CD4-positive, alpha-beta T cell (primary cell): ENCODE measurements at places on chromosomes 5 and 9. TPM values are rescaled to one million over a fixed set of nuclear protein-coding genes. Genes with fewer than 3 reads are reported as not detected.

GRCh38 chr9:135992486-135993408, 31.6 kb upstream of the UBAC1 start:
- H3K27ac ChIP-seq: peak overlapping the region; percentile 50
- peak; percentile 35 for DNase-seq
- peaks cover 48% of the 10 kb centered on the region for H3K4me1 ChIP-seq
- H3K36me3 ChIP-seq: no peaks in the 10 kb centered on the region

GRCh38 chr9:89442501-89442978, 55.4 kb downstream of the SEMA4D start:
- DNase-seq: no peak
- peaks cover 99% of the 10 kb centered on the region for H3K4me1 ChIP-seq
- peaks cover 66% of the 10 kb centered on the region for H3K36me3 ChIP-seq
- H3K4me3 ChIP-seq: no peak overlapping the region

DNA sequence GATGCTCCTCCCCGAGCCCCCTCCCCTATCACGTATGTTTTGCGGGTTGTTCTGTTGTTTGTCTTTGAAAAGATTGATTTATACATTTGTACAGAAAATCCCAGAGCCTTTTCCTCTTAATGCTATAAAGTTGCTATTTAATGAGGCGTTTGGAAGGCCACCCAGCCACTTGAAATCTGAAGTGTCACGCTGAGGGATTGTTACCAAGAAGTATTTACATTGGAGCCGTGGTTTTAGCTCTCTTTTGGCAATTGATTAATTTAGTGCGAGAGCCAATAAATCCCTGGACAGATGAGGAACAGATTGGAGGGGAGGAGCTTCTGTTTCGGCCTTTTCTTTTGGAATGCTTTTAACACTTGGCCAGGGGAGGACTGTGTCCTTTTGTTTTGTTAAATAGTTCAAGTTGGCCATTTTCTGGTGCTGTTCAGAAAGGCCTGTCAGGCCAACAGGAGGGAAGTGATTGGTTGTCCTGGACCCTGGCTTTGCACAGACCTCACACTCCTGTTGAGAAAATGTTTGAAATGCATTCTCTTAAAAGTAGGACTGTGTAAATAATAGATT, 250.2 kb downstream of the PDZD2 start:
- no peak overlapping the region for H3K27ac ChIP-seq
- DNase-seq: no peak
- no peaks in the 10 kb centered on the region for H3K27me3 ChIP-seq
- no peaks in the 10 kb centered on the region for H3K36me3 ChIP-seq
- no peak overlapping the region for H3K4me3 ChIP-seq

CCNI2 gene
- 8.8 TPM for total RNA-seq

DNA sequence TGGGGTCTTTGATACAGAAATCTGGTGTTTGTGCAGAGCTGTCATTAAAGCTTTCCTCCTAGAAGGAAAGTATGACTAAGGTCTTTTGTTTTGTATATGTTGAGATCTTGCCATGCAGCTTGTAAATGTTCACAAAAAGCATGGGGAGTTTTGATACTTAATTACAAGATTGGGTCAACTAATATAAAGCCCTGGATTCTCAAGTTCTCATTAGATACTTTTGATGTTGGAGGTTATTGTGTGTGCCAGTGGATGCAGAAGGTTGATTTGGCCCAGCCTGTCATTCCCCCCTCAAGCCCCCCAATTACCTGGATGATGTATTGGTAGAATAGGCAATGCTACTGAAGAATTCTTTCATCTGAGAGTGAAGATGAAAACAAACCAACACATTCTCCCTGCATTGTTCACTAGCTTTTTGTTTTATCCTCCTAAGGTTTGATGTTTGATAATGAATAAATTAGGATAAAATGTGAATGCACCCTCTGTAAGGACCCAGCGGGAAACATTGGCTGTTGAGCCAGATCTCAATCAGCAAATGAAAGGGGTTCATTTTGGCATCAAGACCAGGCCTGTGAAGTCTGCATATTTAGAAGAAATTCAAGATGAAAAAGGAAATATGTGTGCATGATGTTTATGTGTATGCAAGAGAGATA, 61.9 kb upstream of the ADAMTS19 start:
- no peak for DNase-seq
- no peak overlapping the region for H3K27ac ChIP-seq
